ENCODE measurements at places on chromosomes 3 and 15.

- DNase-seq: no peak
Observed at GRCh38 chr15:76058714-76059319, 968 bp upstream of the TMEM266 start.

DNA sequence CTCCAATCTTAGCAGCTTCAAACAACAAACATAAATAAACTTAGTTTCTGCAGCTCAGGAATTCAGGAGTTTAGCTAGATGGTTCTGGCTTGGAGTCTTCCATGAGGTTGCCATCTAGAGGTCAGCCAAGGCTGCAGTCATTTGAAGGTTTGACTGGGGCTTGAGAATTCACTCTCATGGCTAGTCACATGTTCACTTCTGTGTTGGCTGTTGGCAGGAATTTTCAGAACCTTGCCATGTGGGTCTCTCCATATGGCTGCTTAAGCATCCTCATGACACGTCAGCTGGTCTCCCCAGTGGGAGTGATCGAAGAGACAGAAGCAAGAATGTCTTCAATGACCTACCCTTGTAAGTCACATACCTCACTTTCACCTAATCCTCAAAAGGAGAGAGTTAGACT, 269.2 kb upstream of the CNTN3 start:
- DNase-seq: no peak

- no peak for DNase-seq
Observed at GRCh38 chr3:48688032-48688736, 2.5 kb upstream of the NCKIPSD start.

DNA sequence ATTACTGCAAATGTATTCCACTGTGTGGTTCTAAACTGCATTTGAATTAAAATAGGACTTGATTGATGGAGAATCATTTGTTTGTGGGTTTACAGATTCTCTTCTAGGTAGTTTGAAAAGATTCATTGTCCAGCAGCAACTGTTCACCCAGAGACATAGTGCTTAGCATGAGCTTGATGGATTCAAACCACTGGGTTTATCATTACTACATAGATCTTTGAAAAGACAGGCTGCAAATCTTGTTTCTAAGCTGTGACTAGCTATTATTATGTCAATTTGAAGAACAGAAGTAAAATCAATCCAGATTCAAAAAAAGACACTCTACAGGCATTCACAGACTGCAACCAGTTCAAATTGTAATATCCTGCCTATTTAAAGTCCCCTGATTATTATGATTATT, 49.8 kb downstream of the MBNL1 start:
- DNase-seq: no peak

DNA sequence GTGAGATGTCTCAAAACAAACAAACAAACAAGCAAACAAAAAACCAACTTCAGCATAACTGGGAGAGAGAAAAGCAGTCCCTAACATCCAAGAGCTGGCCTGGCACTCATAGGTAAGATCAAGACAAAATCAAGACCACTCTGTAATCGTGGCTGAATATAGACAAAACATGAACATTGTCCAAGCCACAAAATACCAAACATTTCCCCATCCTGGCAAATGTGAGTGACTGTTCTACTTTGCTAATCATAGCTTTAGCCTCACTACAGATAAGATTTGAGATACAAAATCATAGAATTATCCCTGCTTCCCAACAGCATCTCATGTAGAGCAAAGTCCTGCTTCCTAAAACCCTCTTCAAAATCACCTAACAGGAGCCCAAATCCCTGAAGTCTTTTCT, 116.7 kb upstream of the PRTG start:
- no peak for DNase-seq
